Neural crest cell (in vitro differentiated cells): ENCODE measurements at places on chromosomes 12 and 14.

- DNase-seq = no peak
Observed at GRCh38 chr12:10624605-10625004, 11.2 kb upstream of the MAGOHB start.

DNA sequence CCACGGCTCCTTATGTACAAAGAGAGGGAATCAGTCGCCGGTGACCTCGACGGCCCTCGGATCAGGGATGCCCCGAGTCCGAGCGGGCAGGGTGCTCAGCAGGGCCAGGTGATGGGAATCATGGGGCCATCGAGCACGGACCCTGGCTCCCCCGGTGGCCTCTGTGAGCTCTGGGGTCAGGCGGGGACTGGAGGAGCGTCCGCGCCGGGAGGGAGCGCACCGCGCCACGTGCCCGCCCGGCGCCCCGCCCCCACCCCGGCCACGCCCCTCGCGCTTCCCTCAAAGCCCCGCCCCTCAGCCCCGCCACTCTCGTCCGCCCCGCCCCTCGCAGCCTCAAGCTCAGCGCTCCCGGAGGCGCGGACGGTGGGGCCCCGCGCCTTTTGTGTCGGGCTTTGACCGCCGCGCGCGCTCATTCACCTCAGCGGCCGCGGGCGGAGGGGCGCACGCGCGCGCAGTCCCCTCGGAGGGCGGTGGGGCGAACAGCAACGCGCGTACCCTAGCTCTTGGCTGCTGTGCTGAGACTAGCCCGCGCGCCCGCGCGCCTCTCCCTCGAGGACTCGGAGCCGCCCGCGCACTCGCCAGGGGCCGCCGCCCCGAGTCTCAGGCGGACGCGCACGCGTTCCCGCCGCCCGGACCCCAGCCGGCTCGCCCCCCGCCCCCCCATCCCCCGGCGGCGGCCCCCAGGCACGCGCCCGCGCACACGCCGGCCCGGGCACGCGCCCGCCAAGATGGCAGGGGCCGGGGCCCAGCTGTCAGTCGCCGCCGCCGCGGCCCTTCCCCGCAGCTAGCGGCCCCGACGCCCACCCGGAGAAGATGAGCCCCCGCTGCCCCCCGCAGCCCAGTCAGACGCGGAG is 93.9 kb upstream of the EVL start:
- peak; percentile 85 for DNase-seq

DNA sequence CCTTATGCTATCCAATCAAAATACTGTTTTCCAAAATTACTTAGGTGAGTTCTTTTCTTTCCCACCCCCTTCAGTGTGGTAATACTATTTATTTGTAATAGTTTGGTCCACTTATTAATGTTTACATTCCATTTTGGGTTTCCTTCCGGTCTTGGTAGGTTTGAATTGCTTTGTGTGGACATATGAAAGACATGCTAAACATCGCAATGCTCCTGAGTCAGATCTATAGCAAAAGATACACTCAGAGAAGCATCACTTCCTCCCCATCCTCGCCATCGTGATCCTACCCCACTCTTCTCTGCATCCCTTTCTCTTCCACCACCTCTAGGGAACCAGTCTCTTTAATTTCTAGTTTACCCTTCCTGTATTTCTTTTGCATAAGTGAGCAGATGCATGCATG is 30.0 kb downstream of the TUNAR start:
- no peak for DNase-seq

GRCh38 chr12:132427999-132428935 is 61.7 kb upstream of the FBRSL1 start:
- DNase-seq = no peak

GRCh38 chr14:69151458-69152180 is 1.3 kb downstream of the DCAF5 start:
- DNase-seq = peak; percentile 70
